ENCODE measurements at places on chromosomes 16 and 17.

DNA sequence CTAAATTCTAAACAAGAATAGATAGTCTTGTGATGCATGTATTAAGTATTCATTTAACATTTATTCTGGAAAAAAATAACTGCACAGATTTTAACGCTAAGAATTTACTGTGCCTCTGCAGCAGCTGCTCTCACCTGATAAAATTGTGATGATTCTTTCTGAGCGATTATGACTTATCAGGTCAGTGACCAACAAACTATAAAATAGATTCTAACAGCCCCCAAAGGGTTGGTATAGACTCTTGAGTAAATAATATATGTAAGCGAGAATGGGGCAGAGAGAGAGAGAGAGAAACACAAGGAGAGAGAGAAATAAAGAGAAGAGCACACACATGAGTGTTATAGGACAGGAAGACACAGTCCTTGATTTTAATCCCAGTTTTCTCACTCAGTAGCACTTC, 144.4 kb downstream of the SNX11 start:
- DNase-seq, result no peak

GRCh38 chr16:61879306-61879705, 156.9 kb downstream of the CDH8 start:
- DNase-seq, result no peak

DNA sequence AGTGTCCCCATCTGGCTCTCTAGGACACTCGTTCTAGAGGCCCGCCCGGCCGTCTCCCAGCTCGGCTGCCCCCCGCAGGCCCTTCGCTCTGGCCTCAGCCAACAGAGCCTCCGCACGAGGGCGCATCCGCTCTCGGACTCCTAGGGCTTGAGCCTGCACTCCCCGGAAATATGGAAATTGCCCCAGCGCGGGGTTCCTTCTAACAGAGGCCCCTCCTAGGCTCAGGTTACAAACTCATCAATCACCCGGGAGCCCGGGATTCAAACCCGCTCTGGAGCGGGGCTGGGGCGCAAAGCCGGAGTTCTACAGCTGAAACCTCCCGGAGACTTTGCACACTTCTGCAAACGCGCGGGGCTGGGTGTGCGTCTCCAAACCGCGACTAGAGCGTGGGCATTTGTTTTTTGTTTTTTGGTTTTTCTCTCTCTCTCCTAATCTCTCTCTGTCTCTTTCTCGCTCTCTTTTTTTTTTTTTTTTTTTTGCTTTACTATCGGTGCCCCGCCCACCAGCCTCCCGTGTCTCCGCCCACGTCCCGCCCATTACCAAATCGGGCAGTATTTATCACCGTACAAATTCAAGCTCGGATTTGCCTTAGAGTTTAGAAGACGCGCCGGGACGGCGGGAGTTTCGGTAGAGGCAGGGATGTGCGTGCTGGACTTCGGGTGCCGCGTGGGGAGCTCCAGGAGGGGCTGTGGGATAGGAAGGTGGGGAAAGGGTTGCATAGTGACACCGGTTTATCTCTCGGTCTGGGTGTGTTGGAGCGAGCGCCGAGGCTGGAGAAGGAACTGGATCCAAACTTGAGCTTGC, 2.4 kb upstream of the FOXL1 start:
- DNase-seq, result peak; percentile 87

GRCh38 chr17:16353317-16354174, at the start of gene CENPV:
TSS of gene CENPV (minus strand) at chr17:16353469. CDS start at chr17:16353436, 33 bp downstream.
- no peak for DNase-seq

DNA sequence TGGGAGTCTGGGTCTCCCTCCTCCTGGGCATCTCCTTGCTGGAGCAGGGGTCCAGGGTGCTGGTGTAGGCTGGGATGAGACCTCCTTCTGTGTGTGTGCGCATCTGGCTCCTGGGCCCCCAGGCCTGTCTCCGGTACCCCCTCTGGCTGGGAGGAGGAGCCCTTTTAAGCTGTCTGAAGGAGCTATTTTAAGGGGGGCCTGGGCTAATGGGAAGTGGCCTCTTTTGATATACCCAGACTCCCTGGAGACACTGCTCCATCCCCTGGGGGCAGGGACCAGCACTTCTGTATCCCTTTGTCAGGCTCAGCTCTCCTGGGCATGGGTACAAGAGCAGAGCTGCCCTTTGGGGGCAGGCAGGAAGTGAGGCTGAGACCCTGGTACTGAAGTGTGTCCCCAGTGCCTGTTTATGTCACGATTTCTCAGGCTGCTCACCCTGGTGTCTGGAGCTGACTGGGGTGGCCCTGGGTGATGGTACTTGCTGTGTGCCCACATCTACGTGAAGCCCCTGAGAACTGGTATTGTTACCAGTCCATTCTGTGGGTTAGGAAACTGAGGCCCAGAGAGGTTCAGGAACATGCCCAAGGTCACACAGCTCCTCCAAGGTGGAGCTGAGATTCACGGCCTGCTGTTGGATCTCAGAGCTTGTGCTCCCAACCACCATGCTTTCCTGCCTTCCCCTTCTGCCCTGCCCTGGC, 6.5 kb downstream of the ADCY7 start:
- DNase-seq, result no peak

DNA sequence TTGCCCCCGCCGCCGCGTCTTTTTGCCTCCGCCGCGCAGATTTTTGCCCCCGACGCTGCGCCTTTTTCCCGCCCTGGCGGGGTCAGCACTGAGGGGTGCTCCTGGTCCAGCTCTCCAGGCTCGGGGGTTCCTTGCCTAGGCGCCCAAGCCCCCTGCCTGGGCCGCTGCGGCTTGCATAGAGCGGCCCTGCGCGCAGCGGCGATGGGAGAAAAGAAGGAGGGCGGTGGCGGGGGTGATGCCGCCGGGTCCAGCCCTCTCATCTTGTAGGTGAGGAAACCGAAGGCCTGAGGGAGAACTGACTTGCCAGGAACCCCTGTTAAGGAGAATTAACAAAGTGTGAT, 330.8 kb upstream of the WSB1 start:
- no peak for DNase-seq

DNA sequence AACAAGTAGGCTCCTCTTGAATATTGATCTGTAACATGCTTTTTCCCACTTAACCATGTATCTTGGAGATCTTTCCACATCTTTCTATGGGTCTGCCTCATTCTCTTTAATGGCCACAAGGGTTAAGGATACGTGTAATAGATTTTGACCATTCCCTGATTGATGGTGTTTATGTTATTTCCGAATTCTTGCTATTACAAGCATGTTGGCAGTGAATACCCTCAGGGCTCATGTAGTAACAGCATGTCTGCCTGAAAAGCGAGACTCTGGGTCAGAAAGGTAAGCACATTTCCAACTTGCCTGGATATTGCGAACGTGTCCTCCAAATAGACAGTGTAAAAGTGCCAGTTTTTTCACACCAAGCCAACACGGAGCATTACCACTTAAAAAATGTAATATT, 5.0 kb downstream of the TAC4 start:
- DNase-seq, result no peak

GRCh38 chr16:6035161-6035560, 937.6 kb upstream of the EEF2KMT start:
- DNase-seq, result no peak

GRCh38 chr17:34727601-34728000, 148.2 kb downstream of the TMEM132E start:
- no peak for DNase-seq

DNA sequence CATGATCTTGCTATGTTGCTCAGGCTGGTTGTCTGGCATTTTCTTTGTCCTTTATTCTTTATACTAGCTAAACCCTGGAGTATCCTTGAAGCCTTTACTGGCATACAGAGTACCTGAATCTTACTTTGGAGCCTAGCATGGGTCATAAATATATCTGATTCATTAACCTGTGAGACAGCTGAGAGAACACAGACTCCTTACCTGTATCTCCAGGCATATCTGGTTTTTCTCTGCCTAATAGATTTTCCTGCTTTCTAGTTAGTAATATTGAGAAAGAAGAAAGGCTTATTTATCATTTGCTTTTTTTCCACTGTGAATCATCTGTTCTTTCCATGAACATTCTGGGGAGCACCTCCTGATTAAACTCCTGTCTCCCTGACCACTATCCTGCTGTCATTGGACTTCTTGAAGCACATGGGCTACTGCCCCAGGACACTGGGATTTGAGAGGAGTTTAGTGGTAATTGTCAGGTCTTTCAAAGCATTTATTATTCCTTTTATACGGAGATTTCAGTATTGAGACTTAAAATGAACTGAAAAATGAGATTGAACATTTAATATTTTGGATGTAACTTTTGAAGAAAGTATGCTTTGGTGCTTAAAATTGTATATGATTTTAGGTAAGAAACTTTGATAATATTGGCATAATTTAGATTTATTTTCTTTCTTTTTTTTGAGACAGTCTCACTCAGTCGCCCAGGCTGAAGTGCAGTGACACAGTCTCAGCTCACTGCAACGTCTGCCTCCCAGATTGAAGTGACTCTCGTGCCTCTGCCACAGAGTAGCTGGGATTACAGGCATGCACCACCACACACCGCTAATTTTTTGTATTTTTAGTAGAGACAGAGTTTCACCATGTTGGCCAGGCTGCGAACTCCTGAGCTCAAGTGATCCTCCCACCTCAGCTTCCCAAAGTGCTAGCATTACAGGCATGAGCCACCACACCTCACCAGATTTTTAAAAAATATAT, 8.6 kb downstream of the PDP2 start:
- no peak for DNase-seq

DNA sequence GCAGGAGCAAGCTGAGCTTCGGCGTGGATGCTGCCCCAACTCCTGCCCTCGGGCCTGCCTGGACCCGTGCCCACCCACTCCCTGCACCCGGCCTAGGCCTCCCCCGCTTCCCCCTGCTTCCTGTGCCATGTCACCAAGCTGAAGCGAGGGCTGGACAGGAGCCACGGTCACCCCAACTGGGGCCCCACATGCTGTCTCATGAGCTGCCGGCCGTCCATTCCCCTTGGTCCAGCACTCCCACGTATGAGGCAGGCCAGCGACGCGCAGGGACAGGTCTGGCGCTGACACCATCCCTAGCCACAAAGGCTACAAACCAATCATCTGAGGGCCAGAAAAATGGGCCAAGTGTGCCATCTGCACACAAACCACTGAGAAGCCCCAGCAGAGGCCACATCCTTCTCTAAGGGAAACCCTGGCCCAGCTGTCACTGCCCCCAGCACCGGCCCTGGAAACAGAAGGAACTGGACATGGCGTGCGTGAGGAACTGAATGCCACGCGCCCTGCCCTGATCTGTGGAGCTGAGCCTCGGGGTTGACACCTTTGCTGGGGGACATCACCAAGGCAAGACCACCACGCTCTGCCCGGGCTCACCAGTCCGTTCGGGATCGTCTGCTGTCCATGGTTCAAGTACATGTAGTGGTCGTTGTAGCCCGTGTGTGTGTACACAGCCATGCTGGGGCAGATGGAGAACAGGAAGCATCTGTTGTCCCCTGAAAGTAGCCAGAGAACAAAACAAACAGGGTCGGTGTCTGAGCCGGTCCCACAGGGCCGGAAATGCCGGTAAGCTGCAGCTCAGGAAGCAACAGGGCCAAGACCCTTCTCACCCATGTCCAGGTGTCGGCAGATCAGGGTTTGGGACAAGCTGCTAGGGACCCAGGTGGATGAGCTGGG, 22.2 kb downstream of the MEAK7 start:
- no peak for DNase-seq

DNA sequence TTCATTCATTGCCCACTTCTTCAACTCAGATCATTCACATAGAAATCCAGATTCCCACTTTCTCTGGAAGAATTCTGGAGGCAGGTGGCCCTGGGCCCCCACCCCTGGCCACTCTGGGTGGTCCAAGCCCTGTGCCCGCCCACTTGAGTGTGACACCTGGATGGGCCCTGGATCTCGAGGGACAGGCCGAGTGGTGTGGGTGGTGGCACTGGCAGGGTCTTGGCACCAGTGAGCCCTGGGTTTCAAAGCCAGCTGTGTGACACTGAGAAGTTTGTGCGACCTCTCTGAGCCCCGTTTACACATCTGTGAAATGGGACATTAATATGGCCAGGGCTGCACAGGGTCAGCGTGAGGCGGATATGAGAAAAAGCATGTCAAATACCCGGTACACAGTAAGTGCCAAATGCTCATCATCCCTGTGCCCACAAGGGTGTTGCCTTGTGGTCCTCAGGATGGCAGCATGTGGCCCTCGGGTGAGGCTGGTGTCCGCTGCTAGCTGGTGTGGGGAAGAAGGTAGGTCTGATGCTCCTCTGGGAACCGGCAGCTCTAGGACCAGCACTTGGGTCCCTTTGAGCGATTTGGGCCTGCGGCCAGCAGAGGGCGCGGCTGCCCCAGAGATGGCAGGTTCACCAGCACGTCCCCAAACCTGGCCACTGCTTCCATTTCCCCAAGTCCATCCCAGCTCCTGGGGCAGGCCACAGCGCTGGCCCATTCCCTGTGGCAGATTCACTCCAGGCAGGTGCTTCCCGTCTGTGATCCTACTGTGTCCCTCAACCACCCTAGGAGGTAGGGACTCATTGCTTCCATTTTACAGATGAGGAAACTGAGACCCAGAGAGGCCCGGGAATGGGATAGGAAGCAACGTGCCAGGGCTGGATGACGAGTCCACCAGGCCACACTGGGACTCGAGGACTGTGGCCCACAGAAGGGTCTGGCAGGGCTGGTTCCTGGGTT, 3.6 kb downstream of the OSGIN1 start:
- DNase-seq, result no peak

DNA sequence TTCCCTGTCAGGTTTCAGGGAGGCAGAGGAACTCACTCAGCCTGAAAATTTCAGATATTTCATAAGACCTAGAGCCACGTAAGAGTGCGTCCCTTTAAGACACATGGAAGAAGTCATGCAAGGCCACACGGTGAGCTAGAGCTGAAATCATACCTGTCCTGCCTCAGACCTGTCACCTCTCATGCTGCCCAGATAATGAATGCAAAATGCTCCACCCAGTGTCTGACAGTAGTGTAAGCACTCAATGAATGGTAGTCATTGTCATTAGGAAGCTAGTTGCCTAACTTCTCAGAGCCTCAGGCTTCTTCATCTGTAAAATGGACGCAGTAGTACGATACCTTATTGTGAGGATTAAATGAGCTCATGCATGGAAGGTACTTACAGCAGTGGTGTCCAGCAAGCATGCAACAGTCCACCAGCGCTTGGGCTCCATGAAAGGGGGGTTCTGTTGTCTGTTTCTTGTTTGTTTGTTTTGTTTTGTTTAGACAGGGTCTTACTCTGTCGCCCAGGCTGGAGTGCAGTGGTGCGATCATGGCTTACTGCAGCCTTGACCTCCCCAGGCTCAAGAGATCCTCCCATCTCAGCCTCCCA, 60.7 kb downstream of the WSB1 start:
- no peak for DNase-seq

- no peak for DNase-seq
These were observed 39.1 kb downstream of the CENPV start for GRCh38 chr17:16314189-16314588.

DNA sequence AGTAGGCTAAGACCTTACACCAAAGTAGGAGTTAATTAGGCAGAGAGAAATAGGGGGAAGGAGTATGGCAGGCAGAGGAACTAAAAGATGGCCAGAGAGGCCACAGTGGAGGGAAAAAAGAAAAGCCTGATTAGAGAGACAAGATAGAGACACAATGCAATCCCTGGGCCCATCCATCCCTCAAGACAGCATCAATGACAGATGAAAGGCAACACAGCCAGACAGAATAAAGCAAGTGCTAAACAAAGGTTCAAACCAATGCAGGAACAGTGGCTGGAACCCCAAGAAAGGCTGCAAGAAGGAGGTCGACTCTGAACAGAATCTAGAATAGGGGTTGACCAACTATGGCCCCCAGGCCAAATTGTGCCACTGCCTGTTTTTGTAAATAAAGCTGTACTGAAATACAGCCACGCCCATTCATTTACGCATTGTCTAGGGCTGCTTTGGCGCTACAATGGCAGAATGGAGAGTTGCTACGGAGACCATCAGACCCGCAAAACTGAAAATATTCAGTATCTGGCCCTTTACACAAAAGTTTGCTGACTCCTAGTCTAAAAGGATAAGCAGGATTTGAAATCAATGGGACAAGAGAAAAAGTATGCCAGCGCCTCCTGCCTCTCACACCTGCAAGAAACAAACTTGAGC, 473.3 kb upstream of the PSMD7 start:
- no peak for DNase-seq

All from brain pericyte (primary cell).